ENCODE measurements at places on chromosomes 1 and 21. TPM values are rescaled to one million over a fixed set of nuclear protein-coding genes. Genes with fewer than 3 reads are reported as not detected.

The ANGPTL1 gene
- 0.34 TPM for total RNA-seq

- peaks cover 5% of the 10 kb centered on the region for H3K27me3 ChIP-seq
- 0 out of 2 replicates have a peak, but pooled peaks cover 5% of the 10 kb centered on the region for H3K4me1 ChIP-seq
- DNase-seq, result no peak
- H3K4me3 ChIP-seq, result no peak overlapping the region
Observed at GRCh38 chr1:38746941-38747600, 112.5 kb downstream of the RRAGC start.

DNA sequence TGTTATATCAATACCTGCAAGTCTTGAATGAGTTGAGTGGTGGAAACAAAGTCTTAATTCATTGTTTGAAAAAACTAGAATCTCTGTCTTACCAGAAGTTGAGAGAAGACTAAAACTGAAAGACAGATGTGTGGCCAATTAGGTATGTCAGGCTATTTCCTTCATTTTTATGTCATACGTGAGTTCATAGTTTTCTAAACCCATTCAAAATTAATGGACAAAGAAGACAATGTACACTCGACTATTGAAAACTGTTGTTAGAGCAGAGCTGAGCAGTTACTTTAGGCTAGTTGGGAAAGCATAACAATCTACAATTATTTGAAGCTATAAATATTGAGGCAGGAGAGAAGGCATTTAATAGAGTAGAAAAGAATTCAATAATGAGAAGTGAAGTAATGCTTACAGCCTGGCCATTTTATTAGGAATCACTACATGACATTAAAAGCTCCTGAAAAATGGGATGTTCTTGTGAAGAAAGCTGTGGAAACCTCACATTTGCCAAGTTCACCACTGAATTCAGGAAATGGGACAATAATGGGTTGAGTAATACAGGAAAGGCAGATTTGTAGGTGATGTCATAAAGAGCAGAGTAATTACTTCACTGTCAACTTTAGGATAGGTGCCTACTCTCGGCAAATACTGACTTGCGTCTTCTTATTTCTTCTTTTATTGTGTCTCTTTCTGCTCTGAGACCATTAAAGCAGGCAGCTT lies 204.4 kb downstream of the PLA2G4A start:
- H3K4me1 ChIP-seq, result no peaks in the 10 kb centered on the region
- DNase-seq, result no peak
- no peak overlapping the region for H3K4me3 ChIP-seq
- H3K27ac ChIP-seq, result no peak overlapping the region
- no peaks in the 10 kb centered on the region for H3K36me3 ChIP-seq

DNA sequence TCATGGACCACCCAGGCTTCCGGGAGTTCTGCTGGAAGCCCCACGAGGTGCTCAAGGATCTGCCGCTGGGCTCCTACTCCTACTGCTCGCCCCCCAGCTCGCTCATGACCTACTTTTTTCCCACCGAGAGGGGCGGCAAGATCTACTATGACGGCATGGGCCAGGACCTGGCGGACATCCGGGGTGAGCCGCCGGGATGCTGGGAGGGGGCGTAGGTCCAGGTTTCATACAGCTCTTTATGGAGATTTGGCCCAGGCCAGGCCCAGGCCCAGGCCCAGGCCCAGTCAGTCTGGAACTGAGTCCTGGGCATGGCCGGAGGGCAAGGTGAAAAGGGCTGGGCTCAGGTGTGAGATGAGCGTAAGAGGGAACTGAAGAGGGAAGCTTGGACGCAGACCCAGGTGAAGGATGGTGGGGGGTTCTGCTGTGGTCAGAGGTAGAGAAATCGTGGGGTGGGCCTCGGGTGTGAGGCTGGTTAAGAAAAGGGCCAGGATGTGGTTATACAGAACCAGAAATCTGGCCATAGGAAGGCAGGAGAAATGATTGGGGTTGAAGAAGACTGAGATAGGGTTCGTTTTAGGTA lies 23.0 kb downstream of the DISP3 start:
- no peak overlapping the region for H3K27ac ChIP-seq
- no peaks in the 10 kb centered on the region for H3K36me3 ChIP-seq
- H3K4me3 ChIP-seq, result no peak overlapping the region
- no peak for DNase-seq
- H3K27me3 ChIP-seq, result no peaks in the 10 kb centered on the region
